ENCODE measurements at places on chromosomes 1 and 21.

GRCh38 chr21:37149411-37149810 lies 76.4 kb downstream of the TTC3 start:
- peaks cover 47% of the 10 kb centered on the region for H3K36me3 ChIP-seq
- H3K4me3 ChIP-seq, result no peak overlapping the region
- H3K27me3 ChIP-seq, result no peaks in the 10 kb centered on the region
- DNase-seq, result no peak
- H3K4me1 ChIP-seq, result peaks cover 17% of the 10 kb centered on the region
- no peak overlapping the region for H3K27ac ChIP-seq

DNA sequence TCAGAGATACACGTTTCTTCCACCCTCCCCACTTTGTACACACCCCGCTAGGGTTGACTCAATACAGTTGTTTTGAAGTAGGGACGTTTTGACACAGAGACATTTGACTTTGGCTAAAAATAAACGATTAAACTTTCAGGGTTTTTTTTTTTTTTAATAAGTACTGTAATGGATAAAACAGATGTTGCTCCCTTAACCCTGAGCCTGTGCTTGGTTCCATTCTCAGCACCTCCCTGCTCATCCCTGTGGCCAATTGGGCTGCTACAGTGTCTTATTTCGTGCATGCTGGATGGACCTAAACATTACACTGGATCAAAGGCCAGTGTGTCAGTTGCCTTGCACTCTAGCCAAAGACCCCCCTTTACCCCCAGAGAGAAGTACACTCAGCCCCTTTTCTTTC lies 16.9 kb downstream of the GRHL3 start:
- peaks cover 29% of the 10 kb centered on the region for H3K4me1 ChIP-seq

GRCh38 chr1:39788426-39788757 lies 273 bp downstream of the BMP8B start:
- H3K36me3 ChIP-seq, result no peaks in the 10 kb centered on the region
- DNase-seq, result no peak
- H3K4me3 ChIP-seq, result no peak overlapping the region
- H3K27ac ChIP-seq, result no peak overlapping the region

GRCh38 chr1:224673141-224673540 lies 57.0 kb downstream of the CNIH3 start:
- H3K27me3 ChIP-seq, result peaks cover 3% of the 10 kb centered on the region
- peaks cover 20% of the 10 kb centered on the region for H3K4me1 ChIP-seq
- H3K27ac ChIP-seq, result no peak overlapping the region
- no peak for DNase-seq
- no peaks in the 10 kb centered on the region for H3K36me3 ChIP-seq

GRCh38 chr1:157105988-157106812 lies 6.6 kb upstream of the ETV3L start:
- H3K4me3 ChIP-seq, result no peak overlapping the region
- no peak overlapping the region for H3K27ac ChIP-seq
- H3K27me3 ChIP-seq, result peaks cover 32% of the 10 kb centered on the region
- H3K4me1 ChIP-seq, result peaks cover 13% of the 10 kb centered on the region
- no peak for DNase-seq
